MCF 10A (cell line): ENCODE measurements at places on chromosomes 4 and X. TPM values are rescaled to one million over a fixed set of nuclear protein-coding genes. Genes with fewer than 3 reads are reported as not detected.

- H3K27ac ChIP-seq = no peak overlapping the region
- H3K27me3 ChIP-seq = peaks cover under 1% of the 10 kb centered on the region
- no peaks in the 10 kb centered on the region for H3K36me3 ChIP-seq
- DNase-seq = no peak
- H3K4me3 ChIP-seq = no peak overlapping the region
These were observed 113.6 kb downstream of the SOX3 start for GRCh38 chrX:140391313-140391712.

DNA sequence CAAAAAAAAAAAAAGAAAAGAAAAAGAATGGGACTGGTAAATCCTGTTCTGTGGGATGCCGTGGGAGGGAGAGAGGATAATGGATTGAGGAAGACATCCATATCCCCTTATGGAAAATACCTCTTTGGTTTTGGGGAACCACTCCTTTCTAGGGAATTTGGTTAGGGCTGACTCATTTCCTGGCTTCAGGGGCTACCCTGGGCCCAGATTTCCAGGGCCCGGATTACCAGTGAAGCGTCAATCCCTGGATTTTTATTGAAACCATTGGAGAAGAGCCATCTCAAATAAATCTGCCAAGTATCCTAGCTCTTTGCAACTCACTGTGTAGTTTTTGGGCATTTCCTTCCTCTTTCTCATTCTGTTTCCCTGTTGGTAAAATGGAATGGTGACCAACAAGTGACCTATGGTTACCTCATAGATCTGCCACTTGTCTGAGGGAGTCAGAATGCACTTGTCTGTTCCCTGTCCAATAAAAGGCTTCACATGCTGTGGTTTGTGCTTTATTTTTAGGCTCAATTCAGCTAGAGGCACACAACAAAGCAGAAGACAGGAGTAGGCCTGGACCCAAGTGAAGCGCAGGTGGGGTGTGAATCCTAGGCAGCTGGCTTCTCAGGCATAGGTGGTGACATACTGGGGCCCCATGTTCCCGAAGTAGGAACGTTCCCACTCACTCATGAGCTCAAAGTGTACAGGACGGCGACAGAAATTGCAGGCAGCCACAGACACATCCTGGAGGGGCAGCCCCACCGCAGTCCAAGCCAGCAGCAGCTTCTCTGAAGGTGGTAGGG, 8.6 kb downstream of the APEX2 start:
- H3K4me1 ChIP-seq = peaks cover 6% of the 10 kb centered on the region
- no peak overlapping the region for H3K4me3 ChIP-seq
- peak; percentile 58 for DNase-seq
- H3K27ac ChIP-seq = no peak overlapping the region
- H3K36me3 ChIP-seq = peaks cover 6% of the 10 kb centered on the region

FGFBP1 gene
- total RNA-seq = 9.5 and 13.8 TPM in 2 replicates

VEGFC gene
- total RNA-seq = 11.1 and 14.2 TPM in 2 replicates

CSAG1 gene
- total RNA-seq = not detected in 2 replicates

DNA sequence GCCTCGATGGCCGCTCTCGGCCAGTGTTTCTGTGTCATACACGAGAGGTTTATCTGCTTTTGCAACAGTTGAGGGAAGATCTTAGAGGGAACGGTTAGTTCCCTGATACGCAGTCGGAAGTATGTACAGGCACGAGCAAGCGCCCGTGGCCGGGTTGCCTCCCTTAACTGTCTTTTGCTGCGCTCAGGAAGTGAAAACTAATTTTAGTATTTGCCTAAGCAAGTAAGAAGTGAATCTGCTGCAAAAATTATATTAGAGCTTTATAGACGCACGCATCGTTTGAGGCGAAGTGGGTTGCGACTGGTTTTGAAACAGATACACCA, 695 bp downstream of the MTM1 start:
- H3K36me3 ChIP-seq = no peaks in the 10 kb centered on the region
- no peaks in the 10 kb centered on the region for H3K27me3 ChIP-seq
- no peak overlapping the region for H3K27ac ChIP-seq
- peak; percentile 21 for DNase-seq
- H3K4me1 ChIP-seq = peaks cover 13% of the 10 kb centered on the region
